ENCODE measurements at places on chromosomes 11 and 22. TPM values are rescaled to one million over a fixed set of nuclear protein-coding genes. Genes with fewer than 3 reads are reported as not detected.
A peak's percentile ranks its signal among the peaks of the same experiment; 100 is the strongest.

The EWSR1 gene
- total RNA-seq = 228 TPM

The ADAMTS15 gene
- 78.8 TPM for total RNA-seq

DNA sequence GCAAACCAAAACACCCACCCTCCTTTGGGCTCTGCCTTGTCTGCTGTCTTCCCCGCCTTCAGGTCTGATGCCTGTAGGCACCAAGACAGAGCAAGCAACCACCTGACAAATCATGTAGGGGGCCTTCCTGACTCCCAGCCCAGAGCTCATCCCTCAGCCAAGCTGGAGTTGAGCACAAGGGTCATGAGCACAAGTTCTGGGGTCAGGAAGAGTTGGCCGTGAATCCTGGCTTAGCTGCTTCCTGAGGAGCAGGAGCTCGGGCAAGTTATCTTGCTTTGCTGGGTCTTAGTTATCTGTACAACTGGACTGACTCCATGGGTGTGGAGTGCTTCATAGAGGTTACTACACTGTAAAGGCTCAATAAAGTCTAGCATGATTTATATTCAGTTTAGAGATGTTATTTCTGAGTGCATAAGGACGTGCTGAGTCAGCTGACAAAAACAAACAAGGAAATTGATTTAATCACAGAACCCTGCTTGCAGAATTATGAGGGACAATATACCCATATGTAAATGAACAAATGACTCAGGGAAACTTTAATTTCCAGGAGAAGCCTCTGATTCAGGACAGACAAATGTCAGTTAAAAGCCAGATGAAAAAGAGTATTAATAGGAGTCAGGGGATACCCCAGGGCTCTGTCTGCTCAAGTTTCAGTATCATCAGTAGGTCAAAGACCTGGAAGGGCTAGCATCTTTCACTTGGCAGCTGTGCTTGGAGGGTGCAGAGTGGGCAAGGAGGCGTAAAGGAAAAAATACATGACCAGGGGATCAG is 15.0 kb upstream of the APOA1 start:
- DNase-seq = no peak

GRCh38 chr11:108973402-108974162 is 308.7 kb downstream of the DDX10 start:
- DNase-seq = no peak

GRCh38 chr11:95692526-95693260 is 96.9 kb downstream of the FAM76B start:
- DNase-seq = no peak

The TNKS1BP1 gene
- total RNA-seq = 152 TPM

- no peak for DNase-seq
Measured at GRCh38 chr11:119759324-119759723, 30.3 kb upstream of the NECTIN1 start.

GRCh38 chr11:101129203-101129943 is at the start of gene PGR:
PGR (minus strand) TSS chr11:101129813; CDS start chr11:101129070, 743 bp downstream.
- DNase-seq = no peak

- no peak for DNase-seq
Measured at GRCh38 chr11:27253224-27253623, 109.8 kb downstream of the CCDC34 start.

- DNase-seq = peak; percentile 77
Measured at GRCh38 chr22:47304191-47304831, 541.9 kb downstream of the TBC1D22A start.

The DCDC1 gene
- not detected for total RNA-seq

DNA sequence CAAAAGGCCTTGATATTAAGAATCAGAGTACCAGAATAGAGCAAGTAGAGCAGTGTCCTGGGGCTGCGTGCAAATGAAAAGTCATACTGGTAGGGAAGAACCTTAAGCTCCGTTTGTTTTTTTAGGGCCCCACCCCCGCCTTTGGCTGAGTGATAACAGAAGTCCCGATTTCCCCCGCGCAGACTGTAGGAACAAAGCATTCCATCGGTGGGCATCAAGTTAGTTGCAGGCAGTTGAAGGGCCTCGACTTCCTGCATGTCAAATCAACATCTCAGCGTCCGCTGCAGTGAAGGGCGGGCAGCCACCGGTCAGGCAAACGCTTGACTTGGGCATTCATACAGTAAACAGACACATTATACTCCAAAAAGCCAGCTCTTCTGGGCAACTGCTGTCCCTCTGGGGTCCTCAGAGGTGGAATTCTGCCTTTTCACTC is 11.7 kb downstream of the LRP4 start:
- no peak for DNase-seq
